Activated T-cell treated with anti-CD3 and anti-CD28 coated beads, Interleukin-2, amount 50 U/mL, for 48 hours (primary cell): ENCODE measurements at places on chromosomes 4 and X.

- peak; percentile 65 for DNase-seq
Measured at GRCh38 chr4:68498413-68499007, 51.2 kb downstream of the TMPRSS11E start.

DNA sequence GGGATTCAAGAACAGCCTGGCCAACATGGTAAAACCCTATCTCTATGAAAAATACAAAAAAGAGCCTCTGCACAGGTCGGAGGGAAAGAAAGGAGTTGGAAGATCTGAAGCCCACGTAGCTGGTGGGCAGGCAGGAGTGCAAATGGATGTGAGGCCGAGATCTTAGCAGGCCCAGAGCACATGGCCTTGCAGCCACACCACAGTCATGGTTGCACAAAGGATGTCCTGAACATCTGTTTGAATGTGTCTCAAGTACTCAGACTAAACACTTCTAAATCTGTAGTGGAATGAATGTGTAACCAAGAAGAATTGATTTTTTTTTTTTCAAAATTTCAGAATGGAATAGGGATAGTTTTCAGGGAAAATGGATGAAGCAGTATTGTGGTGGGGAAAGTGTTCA lies 10.8 kb downstream of the CA5B start:
- DNase-seq, result no peak

DNA sequence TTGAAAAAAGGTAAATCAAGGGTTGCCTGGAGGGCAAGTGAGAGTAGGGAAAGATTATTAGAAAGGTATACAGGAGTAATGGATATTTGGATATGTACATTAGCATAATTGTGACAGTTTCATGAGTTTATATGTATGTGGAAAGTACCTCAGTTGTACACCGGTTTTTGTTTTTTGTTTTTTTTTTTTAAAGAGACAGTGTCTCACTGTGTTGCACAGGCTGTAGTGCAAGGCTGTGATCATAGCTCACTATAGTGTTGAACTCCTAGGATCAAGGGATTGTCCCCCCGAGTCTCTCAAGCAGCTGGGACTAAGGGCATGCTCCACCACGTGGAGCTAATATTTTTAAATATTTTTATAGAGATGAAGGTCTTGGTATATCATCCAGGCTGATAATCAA lies 15.3 kb upstream of the HPGD start:
- DNase-seq, result no peak

DNA sequence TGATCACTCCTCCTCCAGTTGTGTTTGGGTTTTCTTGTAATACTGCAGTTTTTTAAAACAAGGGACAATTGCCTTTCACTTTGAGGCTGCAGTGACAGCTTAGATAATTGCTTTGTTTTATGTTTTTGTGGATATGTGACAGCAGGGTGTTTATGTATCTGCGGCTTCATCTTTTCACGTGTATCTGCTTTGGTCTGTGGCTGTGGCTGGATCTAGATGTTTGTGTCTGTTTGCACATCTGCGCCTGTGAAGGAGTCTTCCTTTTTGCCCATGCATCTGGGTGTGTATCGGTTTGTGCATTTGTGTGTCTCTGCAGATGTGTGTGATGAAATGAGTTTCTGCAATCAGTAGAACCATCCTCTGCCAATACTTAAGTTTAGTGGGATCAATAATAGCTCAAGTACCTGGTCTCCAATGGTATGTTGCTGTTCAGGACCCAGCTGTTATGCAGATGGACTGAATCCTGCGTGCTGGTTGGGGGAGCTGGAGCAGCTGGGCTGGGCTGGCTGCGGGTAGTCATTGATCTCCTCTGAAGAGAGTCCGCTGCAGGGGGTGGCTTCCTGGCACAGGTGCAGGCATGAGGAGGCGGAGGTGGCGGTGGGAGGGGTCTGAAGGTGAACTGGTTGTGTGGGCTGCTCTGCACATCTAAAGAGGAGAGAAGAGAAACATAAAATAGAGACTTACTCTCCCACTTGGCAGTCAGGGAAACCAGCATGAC lies 390.3 kb downstream of the SH2D1A start:
- peak; percentile 42 for DNase-seq

GRCh38 chrX:112731793-112732192 lies 52.1 kb upstream of the LHFPL1 start:
- DNase-seq, result no peak

DNA sequence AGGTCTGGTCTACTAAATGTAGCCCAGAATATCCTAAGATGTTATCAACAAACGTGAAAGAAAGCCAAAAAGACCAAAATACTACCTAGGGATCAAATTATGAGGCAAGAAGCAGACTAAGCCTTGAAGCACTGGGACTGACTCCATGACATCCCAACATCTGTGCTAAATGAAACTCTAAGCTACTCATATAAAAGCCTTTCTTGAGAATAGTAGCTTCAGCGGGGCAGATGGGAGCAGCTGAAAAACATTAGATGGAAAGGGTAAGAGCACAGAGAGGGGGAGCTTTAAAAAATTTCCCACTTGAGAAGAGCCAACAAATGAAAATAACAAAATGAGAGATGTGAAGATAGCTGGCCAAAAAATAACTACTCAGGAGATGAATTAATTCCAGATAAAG lies 81.7 kb downstream of the MAD2L1 start:
- no peak for DNase-seq

DNA sequence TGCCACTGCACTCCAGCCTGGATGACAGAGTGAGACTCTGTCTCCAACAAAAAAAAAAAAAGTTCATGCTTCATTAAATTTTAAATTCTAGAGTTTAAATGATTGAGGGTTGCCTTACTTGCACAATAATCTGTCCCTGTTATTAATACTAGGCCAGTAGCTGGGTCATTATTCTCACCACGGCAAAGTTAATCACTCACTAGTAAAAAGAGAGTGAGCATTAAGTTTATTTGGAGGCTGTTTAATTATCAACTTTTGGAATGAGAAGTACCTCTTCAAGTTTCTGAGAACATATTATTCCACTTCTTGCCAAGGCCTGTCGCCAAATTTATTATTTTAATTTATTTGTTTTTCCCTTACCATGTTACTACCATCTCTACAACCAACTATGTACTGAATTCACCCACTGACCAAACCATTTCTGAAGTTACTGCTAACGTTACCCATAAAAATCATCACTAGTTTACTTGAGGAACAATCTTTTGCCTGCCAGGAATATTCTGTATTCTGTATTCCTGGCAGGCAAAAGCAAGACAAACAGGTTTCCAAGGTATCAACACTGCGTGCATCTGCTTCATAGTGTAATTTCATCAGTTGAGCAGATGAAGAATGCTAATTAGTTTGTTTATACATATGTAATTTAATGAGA lies 26.5 kb downstream of the GUCY1A1 start:
- no peak for DNase-seq

DNA sequence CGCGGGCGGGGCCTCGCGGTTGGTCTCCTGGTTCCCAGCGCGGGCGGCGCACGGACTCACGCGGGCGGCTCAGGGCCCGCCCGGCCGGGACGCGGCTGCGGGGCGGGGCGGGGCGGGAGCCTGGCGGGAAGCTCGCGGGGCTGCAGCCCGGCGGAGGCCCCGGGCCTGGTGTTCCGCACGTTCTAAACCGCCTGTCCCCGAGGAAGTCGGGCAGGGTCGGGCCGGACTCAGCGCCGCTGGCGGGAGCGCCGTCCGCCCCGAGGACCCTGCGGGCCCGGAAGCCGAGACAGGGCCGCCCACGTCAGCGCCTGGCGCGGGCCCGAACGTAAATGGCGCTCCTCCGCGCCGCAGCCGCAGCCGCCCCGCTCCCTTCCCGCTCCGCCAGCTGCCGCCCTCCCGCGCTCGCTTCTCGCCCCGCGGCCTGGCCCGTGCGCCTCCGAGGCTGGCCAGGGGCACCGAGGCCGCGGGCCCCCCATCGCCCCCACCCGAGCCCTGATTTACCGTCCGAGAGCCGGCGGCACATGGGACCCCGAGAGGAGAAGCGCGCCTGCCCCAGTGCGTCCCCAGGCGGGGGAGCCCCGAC lies 309 bp upstream of the CTBP1 start:
- DNase-seq, result peak; percentile 89
